ENCODE measurements at places on chromosomes 2 and 18.
A peak's percentile ranks its signal among the peaks of the same experiment; 100 is the strongest.

DNA sequence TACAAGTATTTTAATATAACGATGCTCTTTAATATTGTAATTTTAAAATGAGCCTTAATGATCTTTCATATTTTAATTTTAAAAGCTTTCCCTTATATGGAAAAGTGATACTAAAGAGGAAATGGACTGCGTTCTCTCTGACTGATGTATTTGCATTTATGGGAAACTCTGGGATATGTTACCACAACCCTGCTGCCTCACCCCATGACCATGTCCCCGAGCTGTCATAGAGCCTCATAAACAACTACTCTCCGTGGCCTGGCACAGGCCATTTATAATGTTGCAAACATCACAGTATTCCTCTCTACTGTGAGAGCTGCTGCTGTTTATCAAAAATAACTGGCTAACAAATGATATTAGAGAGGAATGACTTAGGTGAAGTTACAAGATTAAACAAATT is 75.8 kb upstream of the SEC11C start:
- DNase-seq: no peak

GRCh38 chr2:45045706-45046105 is 36.5 kb upstream of the SIX2 start:
- DNase-seq: no peak

- DNase-seq: no peak
Measured at GRCh38 chr2:199430214-199430613, 27.5 kb downstream of the SATB2 start.

- no peak for DNase-seq
Measured at GRCh38 chr2:155690785-155691184, 641.7 kb downstream of the NR4A2 start.

- no peak for DNase-seq
Measured at GRCh38 chr2:209977386-209978239, 24.8 kb upstream of the RPE start.

DNA sequence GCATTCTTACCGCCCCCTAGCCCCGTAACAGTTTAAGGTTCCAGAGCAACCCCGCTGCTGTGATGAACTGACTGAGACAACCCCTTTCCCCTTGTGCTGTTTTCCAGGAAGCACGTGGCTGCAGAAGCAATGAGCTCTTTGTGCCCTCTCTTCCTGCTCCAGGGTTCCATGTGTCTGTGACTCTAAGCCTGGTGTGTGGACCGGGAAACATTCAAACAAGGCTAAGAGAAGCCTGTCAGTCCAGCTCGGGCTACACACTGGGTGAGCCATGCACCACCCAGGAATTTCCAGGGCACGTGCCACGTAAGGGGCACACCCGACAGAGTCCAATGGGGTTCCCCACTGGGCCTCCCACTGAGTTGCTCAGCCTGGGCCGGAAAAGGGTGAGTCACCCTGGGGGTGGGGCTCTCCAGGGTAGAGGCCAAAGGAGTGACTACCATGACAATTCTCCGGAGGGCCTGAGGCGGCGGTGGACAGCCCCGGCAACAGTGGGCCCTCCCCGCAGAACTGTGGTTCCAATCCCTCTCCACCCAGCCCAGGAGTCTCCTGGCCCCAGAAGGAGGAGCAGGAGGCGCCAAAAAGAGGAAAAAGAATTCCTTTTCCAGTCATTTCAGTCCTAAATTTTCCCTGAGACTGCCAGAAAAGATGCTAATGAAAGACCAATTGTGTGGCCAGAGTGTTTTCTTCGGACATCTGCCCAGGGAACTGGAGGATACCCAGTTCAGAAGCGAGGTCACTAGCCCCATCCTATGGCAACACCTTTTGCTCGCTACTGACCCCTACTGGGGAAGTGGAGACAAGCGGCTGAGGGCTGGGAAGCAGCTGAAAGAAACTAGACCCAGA is 157.8 kb upstream of the SLC1A4 start:
- peak; percentile 35 for DNase-seq

DNA sequence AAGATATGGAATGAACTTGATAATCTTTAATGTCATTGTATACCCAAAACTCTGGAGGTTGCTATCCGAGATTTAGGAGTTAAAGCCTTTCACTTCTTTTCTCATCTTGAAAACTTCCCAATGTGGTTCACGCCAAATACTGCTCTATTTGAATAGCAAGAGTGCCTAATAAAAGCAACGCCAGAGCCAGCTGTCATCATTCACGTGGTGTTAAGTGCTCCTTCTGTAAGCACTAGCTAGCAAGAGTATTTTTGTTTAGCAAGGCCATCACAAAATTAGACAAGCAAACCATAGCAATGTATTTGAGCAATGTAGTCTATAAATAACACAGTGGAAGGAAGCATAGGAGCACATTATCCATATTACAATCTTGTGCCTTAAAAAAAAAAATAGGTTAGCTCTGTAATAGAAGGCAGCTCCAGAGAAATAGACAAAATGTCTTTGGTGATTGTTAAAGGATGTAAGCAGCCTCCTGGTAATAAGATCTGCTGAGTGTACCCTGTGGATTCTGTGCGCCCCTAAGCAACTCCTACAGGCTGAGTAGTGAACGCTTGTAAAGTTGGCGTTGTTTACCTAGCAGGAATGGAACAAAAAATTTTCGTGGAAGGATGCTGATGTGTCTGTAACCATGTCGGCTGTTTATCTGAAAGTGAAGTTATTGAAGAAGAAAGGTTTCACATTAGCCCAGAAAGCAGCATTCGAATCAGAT is 518.0 kb downstream of the CNTNAP5 start:
- no peak for DNase-seq

GRCh38 chr2:110867078-110867477 is 134.7 kb downstream of the ACOXL start:
- no peak for DNase-seq

DNA sequence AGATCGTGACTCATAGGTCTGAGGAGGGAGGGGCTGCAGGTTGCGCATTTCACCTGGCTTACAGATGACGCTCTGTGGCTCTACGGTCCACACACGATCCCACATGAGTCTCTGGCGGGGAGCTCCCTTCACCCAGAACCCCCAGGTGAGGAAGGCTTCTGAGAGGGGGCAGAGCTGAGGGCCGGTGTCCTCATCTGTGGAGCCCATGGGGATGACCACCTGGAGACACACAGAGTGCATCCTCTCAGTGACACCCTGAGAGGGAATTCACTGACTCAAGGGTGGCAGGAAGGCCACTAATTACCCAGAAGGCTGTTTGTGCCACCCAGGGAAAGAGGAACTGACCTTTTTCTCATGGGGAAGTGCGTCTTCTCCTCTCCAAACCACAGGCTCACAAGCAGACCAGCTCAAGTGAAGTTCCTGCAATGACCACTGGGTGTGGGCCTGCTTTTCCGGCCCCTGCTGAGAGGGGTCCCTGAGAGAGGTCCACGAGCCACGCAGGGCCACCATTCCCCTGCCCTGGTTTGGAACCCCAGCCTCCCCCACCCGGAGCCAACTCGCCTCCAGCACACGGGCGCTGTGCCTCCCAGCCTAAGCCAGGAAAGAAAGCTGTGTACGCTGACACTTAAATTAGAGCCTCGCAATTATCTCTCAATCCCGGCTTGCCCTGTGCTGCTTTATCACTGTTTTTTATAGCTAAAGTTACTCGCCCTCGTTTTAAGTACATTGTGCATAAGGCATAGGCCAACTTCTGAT is 114.1 kb downstream of the BCL11A start:
- peak; percentile 45 for DNase-seq

- no peak for DNase-seq
Measured at GRCh38 chr2:175742367-175742766, 259.7 kb downstream of the LNPK start.

Measured in esophagus squamous epithelium (tissue), 5 donors.